ENCODE measurements at places on chromosomes 2 and 18. TPM values are rescaled to one million over a fixed set of nuclear protein-coding genes. Genes with fewer than 3 reads are reported as not detected.

- no peak for DNase-seq
Observed at GRCh38 chr18:10916387-10916786, 233.0 kb downstream of the PIEZO2 start.

The STARD6 gene
- 0.18 TPM for polyA plus RNA-seq

DNA sequence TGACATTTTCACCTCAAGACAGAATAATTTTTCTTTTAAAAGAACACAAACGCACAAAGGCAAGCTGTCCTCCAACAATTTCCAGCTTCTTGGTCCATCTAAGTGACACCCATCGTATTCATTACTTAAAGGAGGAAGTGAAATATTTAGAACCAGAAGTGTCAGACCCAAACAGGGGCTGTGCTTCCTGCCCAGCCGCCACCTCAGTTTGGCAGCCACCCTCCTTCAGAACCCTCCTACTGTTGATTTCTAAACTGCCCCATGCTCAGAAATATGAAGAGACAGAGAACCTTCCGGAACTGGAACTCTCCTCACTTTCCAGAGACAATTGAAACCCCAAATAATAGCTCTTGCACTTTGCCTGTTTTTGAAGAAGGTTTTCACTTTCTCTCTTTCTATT is 734.8 kb upstream of the SALL3 start:
- no peak for DNase-seq

- DNase-seq = no peak
Observed at GRCh38 chr2:6986912-6987361, 69.7 kb downstream of the RNF144A start.

DNA sequence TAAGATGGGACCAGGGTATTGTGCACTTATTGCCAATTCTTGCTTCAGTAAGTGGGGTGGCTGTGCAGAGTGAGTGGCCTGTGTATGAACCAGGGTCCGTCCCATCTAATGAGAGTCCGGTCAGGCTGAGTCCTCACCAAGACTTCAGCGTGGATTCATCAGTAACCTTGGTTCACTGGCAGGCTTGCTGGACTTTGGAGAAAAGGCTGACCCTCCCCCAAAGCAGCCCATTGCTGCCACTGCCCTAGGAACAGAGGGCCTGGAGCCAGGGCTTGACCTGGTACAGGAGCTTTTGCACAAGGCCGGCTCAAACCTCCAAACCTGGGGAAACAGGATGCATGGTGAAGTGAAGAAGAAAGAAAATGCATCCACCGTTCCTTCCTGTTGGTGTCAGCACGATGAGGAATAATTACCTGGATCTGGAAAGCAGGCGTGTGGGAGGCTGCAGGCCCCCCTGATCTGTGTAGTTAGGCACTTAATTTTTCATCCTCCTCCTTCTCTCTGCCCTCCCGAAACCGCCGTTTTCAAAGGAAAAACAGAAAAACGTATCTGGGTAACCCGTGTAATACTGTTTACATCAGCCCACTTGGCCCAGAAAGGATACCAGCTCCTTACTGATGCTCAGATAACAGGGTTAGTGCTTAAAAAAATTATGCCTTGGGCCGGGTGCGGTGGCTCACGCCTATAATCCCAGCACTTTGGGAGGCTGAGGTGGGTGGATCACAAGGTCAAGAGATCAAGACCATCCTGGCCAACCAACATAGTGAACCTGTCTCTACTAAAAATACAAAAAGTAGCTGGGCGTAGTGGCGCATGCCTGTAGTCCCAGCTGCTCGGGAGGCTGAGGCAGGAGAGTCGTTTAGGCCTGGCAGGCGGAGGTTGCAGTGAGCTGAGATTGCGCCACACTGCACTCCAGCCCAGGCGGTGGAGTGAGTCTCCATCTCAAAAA is 147.7 kb downstream of the TGIF1 start:
- no peak for DNase-seq

GRCh38 chr2:61368687-61369665 is 101.9 kb downstream of the USP34 start:
- DNase-seq = no peak

- no peak for DNase-seq
Observed at GRCh38 chr2:174335988-174336500, 1.3 kb downstream of the SP9 start.

- no peak for DNase-seq
Observed at GRCh38 chr18:8794156-8794933, 89.0 kb downstream of the MTCL1 start.
